SK-MEL-5 (cell line): ENCODE measurements at places on chromosomes 1 and 21. TPM values are rescaled to one million over a fixed set of nuclear protein-coding genes. Genes with fewer than 3 reads are reported as not detected.

The TMEM269 gene
- not detected in 2 replicates for total RNA-seq

GRCh38 chr1:183580281-183580682 is 10.0 kb downstream of the NCF2 start:
- peak; percentile 46 for DNase-seq

The SPATA6 gene
- total RNA-seq = 6.5 and 6.8 TPM in 2 replicates

The AKR1A1 gene
- 43.9 and 53.3 TPM in 2 replicates for total RNA-seq

- DNase-seq = no peak
These were observed 3.4 kb downstream of the PIGV start for GRCh38 chr1:26791148-26791547.

GRCh38 chr1:227788271-227789083 is 27.0 kb upstream of the PRSS38 start:
- peak; percentile 60 for DNase-seq

The USP16 gene
- total RNA-seq = 41.8 and 45.2 TPM in 2 replicates

The TNFSF4 gene
- 0.53 and 0.55 TPM in 2 replicates for total RNA-seq

DNA sequence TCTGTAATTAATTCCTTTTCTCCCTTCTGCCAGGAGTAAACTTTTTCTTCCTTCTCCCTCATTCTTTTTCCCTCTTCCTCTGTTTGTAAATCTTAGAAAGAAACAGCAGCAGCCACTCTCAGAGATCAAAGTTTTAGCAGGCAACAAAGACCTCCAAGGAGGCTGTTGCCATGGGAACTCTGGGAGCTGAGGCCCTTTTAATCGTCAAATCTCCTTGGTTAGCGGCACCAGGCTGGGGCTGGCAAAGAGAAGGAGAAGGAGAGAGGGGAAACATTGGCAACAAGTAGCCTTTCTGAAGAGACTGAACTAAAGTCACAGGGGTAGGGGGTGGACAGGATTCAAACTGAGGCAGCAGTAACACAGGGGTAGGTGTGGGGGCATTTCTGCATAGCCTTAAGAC is 25.2 kb downstream of the ILDR2 start:
- no peak for DNase-seq

The PATJ gene
- total RNA-seq = 6.3 and 6.7 TPM in 2 replicates

DNA sequence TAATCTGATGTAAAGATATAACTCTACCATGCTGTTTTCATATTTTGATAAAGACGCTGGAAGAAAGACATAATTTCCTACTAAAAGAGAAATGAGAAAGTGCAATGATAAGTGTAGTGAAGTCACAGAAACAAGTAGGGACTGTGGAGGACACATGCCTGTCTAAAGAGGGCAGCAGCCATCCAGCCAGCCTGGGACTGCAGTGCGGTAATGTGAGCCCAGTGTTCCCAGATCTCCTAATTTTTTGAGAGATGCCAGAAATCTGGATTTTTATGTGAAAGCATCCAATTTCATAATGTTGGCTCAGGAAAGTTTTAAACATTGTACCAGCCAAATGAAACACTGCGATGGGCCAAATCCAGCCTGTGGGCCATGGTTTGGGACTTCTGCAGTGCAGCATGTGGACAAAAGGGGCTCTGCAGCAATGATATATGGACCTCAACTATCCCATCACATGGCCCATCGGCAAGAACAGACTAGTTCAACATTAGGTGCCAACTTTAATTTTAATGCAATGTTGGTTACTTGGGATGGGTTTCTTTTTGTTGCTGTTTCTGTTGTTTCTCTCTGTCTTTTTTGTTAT is 329.5 kb downstream of the LTN1 start:
- no peak for DNase-seq

DNA sequence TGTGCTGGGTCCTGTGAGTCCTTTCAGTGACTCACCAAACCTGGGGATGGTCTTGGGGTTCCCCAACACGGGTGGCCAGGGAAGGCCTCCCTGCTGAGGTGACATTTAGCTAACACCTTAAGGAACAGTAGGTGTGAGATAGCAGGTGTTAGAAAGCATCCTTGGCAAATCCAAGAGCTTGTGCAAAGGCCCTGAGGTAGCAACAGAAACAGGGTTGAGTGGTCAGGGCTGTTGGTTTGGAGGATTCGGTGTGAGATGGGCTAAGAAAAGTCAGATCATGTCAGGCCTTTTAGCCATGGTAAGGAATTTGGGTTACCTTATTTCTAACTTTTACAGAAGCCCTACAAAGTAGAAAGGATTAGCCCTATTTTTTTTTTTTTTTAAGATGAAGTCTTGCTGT is 343.0 kb downstream of the CAMTA1 start:
- DNase-seq = no peak

- DNase-seq = peak; percentile 77
These were observed 43.5 kb upstream of the RAB4A start for GRCh38 chr1:229227298-229227919.

GRCh38 chr1:18154430-18155194 is 47.0 kb downstream of the IGSF21 start:
- DNase-seq = no peak

DNA sequence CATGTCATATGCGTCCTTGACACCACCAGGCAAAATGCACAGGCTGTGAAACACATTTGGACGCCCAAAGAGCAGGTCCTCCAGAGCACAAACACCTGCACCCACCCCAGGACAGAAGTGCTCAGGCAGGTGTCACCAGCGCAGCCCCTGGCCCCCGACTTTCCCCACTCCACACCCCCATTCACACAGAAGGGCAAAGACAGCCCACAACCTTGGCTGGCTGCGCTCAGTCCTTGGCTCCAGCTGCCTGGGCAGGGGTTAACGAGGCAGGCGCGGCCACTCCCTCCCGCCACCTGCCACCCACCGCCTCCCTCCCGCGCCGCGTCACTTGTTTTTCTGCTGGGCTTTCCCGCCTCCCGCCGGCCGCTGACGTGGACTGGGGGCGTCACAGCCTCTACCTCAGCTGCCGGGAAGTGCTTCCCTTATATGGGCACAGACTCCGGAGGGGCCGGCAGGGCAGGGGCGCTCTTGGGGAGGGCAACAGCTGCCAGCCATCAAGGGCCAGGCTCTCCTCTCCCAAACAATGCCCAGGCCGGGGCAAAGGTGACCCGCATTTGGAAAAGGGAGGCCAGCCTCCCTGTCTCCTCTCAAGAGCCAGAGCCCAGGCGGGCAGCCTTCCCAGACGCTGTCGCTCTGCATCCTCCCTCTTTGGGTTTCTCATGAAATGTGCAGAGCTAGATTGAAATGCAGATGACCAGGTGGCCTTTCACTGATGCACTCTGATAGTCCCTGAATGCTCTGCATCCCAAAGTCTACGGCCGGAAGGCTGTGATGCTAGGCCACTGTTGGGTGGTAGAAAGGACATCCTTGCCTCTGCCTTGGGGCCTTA is 14.8 kb upstream of the BTG2 start:
- no peak for DNase-seq

- no peak for DNase-seq
These were observed 37.3 kb downstream of the NPHP4 start for GRCh38 chr1:5954964-5955363.
